Activated naive CD4-positive, alpha-beta T cell (primary cell): ENCODE measurements at places on chromosomes 7 and 10.

DNA sequence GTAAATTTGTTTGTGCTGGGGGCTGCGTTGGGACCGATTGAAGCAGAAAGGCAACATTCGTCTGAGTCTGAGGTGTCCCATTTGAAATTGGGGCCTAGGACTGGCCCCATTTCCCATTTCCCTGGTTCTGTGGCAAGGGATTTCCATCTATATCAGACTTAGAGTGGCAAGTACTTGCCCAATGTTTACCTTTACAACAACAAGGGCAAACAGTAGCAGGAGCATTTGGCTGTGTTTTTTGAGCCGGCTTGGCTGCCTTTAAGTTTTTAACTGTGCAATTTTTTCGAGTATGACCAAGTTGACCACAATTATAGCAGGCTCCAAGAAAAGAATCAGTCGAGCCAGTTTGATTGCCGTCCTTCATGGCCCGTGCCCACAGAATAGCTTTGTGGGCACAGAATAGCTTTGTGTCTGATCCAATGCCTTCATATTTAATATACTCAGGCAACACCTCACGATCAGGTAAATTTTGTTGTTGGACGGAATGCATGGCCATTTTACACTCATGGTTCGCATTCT is 4.7 kb upstream of the CYP17A1 start:
- no peak for DNase-seq

DNA sequence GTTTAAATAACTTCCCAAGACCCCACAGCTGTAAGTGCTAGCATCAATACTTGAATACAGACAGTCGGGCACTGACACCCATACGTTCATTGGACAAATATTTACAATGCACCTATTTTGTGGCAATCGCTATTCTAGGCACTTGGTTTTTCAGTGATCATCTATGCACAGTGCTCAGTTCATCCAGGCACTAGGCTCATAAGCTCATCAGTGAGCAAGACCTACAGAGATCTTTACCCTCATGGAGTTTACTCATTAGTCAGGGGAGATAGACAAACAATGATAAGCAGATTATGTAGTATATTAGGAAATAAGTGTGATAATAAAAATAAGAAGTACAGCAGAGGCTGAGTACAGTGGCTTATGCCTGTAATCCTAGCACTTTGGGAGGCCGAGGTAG is 7.6 kb upstream of the DHTKD1 start:
- DNase-seq = no peak

- no peak for DNase-seq
Measured at GRCh38 chr10:71690094-71690720, 29.4 kb downstream of the C10orf105 start.

DNA sequence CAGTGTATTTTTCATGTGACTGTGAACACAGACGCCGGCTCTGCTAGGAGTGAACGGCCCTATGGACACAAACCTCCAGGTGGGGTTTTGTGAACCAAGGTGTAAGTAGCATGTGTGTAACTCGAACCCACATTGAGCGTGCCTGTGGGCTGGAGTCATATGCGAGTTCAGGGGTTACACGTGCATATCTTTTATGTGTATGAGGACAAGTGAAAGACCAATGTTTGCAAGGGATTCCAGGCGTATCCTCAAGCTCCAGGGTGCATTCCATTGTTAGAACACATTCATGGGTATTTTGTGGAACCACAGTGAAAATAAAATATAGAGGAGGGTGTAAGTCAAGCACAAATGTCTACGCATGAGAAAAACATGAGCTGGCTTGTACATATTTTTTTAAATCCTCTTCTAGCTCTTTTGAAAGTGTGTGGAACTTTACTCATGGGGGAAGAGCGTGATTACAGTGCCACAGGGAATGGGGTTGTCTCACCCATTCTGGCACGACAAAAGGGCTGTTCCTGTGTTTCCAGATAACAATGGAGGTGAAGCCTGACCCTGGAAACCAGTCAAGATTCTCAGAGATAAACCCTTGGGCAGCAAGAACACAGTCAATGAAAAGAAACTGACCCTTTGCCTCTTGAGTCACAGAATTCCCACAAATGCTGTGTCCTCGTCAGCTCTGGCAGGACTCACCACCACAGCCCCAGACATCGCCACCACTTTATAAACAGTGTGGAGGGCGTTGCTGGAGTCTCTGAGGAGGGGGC is 37.0 kb upstream of the GOT1 start:
- no peak for DNase-seq
